ENCODE measurements at places on chromosomes 5 and 9. TPM values are rescaled to one million over a fixed set of nuclear protein-coding genes. Genes with fewer than 3 reads are reported as not detected.

The IL5 gene
- not detected for total RNA-seq

The ARL14EPL gene
- 0.18 TPM for total RNA-seq

The RAPGEF1 gene
- total RNA-seq, result 14.5 TPM

The TNFSF15 gene
- total RNA-seq, result 0.55 TPM

The NUTM2F gene
- total RNA-seq, result not detected

The FABP6 gene
- not detected for total RNA-seq

The DEPDC1B gene
- total RNA-seq, result 1.1 TPM

The ADAMTS12 gene
- 34.2 TPM for total RNA-seq

The GTF3C5 gene
- total RNA-seq, result 30.3 TPM

The IL9 gene
- not detected for total RNA-seq

The TMEM174 gene
- total RNA-seq, result not detected

The EQTN gene
- total RNA-seq, result not detected

The GBGT1 gene
- total RNA-seq, result 7.8 TPM

The HTR1A gene
- total RNA-seq, result not detected

The NUTM2G gene
- total RNA-seq, result not detected

The MEGF10 gene
- total RNA-seq, result 0.14 TPM

The SEPTIN8 gene
- total RNA-seq, result 44.2 TPM

The ANKRD31 gene
- 0.14 TPM for total RNA-seq

The PKN3 gene
- total RNA-seq, result 0.55 TPM

The CTXN3 gene
- total RNA-seq, result not detected

The EFNA5 gene
- total RNA-seq, result 0.14 TPM

The ZNF354B gene
- 5.8 TPM for total RNA-seq

The MOB3B gene
- total RNA-seq, result 0.14 TPM

The LRRC19 gene
- total RNA-seq, result not detected

The PCDHGA3 gene
- 1.4 TPM for total RNA-seq

The SLC36A2 gene
- total RNA-seq, result not detected

The LARP1 gene
- total RNA-seq, result 24.6 TPM

The MLANA gene
- total RNA-seq, result not detected

The TLX3 gene
- not detected for total RNA-seq

The GBA2 gene
- 16.8 TPM for total RNA-seq

The ZSWIM6 gene
- total RNA-seq, result 8.2 TPM

The PCYOX1L gene
- 6.5 TPM for total RNA-seq

The PCDHGB6 gene
- total RNA-seq, result 3.1 TPM

The SYK gene
- total RNA-seq, result under 0.01 TPM

The PCDHGA5 gene
- total RNA-seq, result 1.3 TPM

The FRMD3 gene
- total RNA-seq, result 0.14 TPM

The HK3 gene
- not detected for total RNA-seq

The ZNF454 gene
- total RNA-seq, result 2.1 TPM

The SOHLH1 gene
- not detected for total RNA-seq

The DIRAS2 gene
- total RNA-seq, result 6.7 TPM

The SPRY4 gene
- 2.7 TPM for total RNA-seq

The SH3PXD2B gene
- 27.2 TPM for total RNA-seq

The PCDHA1 gene
- under 0.01 TPM for total RNA-seq

The MIGA2 gene
- total RNA-seq, result 22.7 TPM

The IFT74 gene
- total RNA-seq, result 17.4 TPM

The FAM193B gene
- 12.2 TPM for total RNA-seq

The NOL8 gene
- total RNA-seq, result 28.8 TPM

The GCNT4 gene
- 4.3 TPM for total RNA-seq

The ACOT12 gene
- 0.74 TPM for total RNA-seq

The ORM2 gene
- total RNA-seq, result not detected

The FAM163B gene
- total RNA-seq, result 0.28 TPM

The LHX3 gene
- total RNA-seq, result not detected

The ZNF618 gene
- total RNA-seq, result 7.5 TPM

The KIAA1191 gene
- 51.9 TPM for total RNA-seq

All from smooth muscle cell of bladder (primary cell).